Sigmoid colon (tissue), 7 donors: ENCODE measurements at places on chromosomes 2 and 18. TPM values are rescaled to one million over a fixed set of nuclear protein-coding genes. Genes with fewer than 3 reads are reported as not detected.

- H3K27me3 ChIP-seq, result no peaks in the 10 kb centered on the region
- H3K36me3 ChIP-seq, result no peaks in the 10 kb centered on the region
- no peak for DNase-seq
- H3K4me3 ChIP-seq, result no peak overlapping the region
Observed at GRCh38 chr2:210515911-210516310, 39.4 kb upstream of the LANCL1 start.

DNA sequence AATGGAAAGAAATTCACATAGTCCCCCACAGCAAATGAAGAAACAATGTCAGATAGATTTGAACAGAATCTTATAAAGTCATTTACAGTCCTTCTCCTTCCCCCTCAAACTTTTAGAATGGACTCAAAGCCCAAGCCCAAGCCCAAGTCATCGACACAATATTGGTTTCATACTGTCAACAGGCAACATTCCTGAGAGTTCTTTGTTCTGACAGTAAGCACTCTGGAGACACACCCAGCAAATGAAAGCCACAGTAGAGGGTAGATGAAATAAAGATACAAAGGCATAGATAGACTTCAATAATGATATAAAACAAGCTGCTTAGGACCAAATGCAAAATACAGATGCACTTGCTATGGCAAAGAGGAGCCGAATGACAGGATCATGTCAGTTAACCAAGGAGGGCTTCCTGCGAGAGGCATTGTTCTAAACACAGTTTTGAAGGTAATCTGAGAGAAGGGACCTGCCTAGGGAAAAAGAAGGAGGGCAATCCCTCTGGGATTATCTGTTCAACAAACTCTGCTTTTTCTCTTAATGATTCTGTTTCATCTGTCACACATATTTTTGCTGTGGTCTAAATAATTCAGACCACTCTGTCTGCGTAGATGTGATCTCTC, 97.1 kb upstream of the MAP4K3 start:
- no peak overlapping the region for H3K27ac ChIP-seq
- H3K4me3 ChIP-seq, result no peak overlapping the region
- no peaks in the 10 kb centered on the region for H3K36me3 ChIP-seq
- no peaks in the 10 kb centered on the region for H3K4me1 ChIP-seq
- no peaks in the 10 kb centered on the region for H3K27me3 ChIP-seq

- no peaks in the 10 kb centered on the region for H3K4me1 ChIP-seq
- H3K27me3 ChIP-seq, result no peaks in the 10 kb centered on the region
- no peak for DNase-seq
- H3K27ac ChIP-seq, result no peak overlapping the region
- H3K36me3 ChIP-seq, result no peaks in the 10 kb centered on the region
Observed at GRCh38 chr2:222604749-222605515, 51.0 kb downstream of the FARSB start.

DNA sequence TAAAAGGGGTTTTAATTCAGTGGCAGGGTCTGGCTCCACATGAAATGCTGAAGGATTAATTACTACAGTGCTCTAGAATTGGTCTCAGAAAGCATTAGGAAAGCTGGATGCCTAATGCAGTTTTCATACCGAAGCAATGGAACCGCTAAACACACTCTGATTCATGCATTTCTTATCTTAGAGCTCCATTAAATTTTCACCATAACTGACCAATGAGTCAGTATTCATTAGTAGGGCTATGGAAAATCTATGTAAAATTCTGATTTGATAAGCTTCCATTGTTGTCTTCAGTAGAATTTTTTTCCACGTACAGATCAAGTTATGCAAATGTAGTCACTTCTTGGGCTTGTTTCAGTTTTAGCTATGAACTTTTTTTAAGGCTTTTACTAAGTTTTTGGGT, 359.9 kb downstream of the ARHGAP15 start:
- no peaks in the 10 kb centered on the region for H3K4me1 ChIP-seq
- no peaks in the 10 kb centered on the region for H3K36me3 ChIP-seq
- H3K27ac ChIP-seq, result no peak overlapping the region
- H3K4me3 ChIP-seq, result no peak overlapping the region
- no peak for DNase-seq

- H3K36me3 ChIP-seq, result no peaks in the 10 kb centered on the region
- no peak overlapping the region for H3K4me3 ChIP-seq
- H3K27ac ChIP-seq, result no peak overlapping the region
- H3K27me3 ChIP-seq, result no peaks in the 10 kb centered on the region
- no peaks in the 10 kb centered on the region for H3K4me1 ChIP-seq
Observed at GRCh38 chr2:188176620-188177019, 115.1 kb upstream of the GULP1 start.

DNA sequence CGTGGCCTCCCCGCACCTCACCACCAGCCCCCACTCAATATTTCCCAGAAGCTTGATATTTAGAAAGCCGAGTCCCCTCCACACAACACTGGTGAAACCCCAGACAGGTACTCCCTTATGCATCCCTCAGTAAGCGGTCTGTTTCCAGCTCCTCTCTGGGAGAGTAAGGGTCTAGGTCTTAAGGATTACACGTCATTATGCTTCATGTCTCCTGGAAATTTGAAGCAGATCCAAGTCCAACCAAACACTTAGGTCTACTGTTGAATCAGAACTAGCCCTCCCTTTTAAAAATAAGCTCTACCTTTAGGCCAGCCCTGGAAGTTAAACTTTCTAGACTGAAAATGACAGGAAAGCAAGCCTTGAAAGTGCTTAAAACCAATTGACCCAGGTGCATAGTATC, 1.5 kb upstream of the OST4 start:
- no peaks in the 10 kb centered on the region for H3K27me3 ChIP-seq
- peaks cover 24% of the 10 kb centered on the region for H3K36me3 ChIP-seq
- H3K4me3 ChIP-seq, result no peak overlapping the region

GRCh38 chr2:190210471-190210870, 109.2 kb downstream of the HIBCH start:
- DNase-seq, result no peak
- no peaks in the 10 kb centered on the region for H3K27me3 ChIP-seq
- H3K4me3 ChIP-seq, result no peak overlapping the region
- no peak overlapping the region for H3K27ac ChIP-seq

DNA sequence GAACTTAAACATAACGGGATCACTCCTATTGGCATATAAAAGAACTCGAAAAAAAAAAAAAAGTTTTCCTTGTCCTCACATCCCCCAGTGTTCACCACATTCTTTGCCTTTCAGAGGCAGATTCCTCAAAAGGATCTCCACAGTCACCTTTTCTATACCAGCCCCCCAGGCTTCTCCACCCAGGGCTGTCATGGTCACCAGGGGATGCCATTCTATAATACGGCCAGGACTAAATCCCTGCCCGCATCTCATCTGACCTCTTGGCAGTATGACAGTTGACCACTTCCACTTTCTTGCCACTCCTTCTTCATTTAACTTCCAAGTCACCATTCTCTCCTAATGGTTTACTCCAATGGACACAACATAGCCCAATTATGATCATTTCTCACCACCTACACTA, 29.3 kb downstream of the SOS1 start:
- no peaks in the 10 kb centered on the region for H3K36me3 ChIP-seq
- H3K4me3 ChIP-seq, result no peak overlapping the region
- H3K4me1 ChIP-seq, result peaks cover 16% of the 10 kb centered on the region
- H3K27ac ChIP-seq, result no peak overlapping the region

DNA sequence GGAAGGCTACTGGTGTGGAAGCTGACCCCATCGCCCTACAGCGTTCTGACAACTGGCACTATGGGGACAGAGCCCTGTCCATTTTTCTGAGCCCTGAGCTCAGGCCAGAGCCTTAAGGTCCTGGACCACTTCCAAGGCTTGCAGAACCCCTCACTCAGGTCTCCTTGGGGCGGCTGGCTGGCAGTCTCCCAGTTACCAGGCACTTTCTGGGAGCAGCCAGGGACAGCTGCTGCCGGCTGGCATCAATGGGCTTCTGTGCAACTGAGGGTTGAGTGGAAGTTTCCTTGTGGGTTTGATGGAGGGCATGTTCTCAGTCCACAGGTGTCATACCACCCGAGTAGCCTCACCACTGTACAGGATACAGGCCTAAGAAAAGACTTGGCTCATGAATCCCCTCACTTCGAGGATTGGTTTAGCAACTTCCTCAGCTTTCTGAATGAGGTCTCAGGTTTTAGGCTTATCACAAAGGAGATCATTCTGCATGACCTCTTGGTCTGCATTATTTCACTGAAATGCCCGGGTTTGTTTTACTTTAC, 27.4 kb upstream of the WIPF1 start:
- peaks cover 18% of the 10 kb centered on the region for H3K4me1 ChIP-seq
- no peak overlapping the region for H3K4me3 ChIP-seq
- H3K36me3 ChIP-seq, result no peaks in the 10 kb centered on the region
- H3K27me3 ChIP-seq, result no peaks in the 10 kb centered on the region

GRCh38 chr2:227630322-227630721, 13.0 kb downstream of the SCYGR4 start:
- no peak overlapping the region for H3K27ac ChIP-seq
- no peak for DNase-seq
- H3K4me3 ChIP-seq, result no peak overlapping the region
- H3K36me3 ChIP-seq, result no peaks in the 10 kb centered on the region
- no peaks in the 10 kb centered on the region for H3K27me3 ChIP-seq

The CACNB4 gene
- 2.1 TPM for total RNA-seq
